ENCODE measurements at places on chromosomes 2 and 18. TPM values are rescaled to one million over a fixed set of nuclear protein-coding genes. Genes with fewer than 3 reads are reported as not detected.

DNA sequence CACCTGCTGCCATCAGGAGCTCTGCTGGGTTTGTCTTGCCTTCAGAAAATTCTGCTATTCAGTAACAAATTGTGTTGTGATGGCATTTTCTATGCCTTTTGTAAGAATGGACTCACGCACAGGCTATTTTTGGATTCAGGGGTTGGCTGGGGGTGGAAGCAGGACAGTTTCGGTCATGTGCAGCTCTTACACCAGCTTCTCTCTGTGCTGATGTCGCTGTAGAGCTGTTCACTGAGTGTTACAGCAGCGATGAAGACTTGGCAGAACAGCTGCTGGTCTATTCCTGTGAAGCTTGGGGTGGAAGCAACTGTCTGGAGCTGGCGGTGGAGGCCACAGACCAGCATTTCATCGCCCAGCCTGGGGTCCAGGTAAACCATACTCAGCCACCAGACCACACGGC is 49.2 kb downstream of the TRPM8 start:
- H3K4me1 ChIP-seq = peaks cover 1% of the 10 kb centered on the region
- H3K27me3 ChIP-seq = no peaks in the 10 kb centered on the region
- H3K36me3 ChIP-seq = no peaks in the 10 kb centered on the region

GRCh38 chr2:31254237-31255203 is 20.6 kb downstream of the EHD3 start:
- no peaks in the 10 kb centered on the region for H3K27me3 ChIP-seq
- no peak for DNase-seq
- H3K27ac ChIP-seq = no peak overlapping the region

The ITGB6 gene
- 7.0 TPM for total RNA-seq

DNA sequence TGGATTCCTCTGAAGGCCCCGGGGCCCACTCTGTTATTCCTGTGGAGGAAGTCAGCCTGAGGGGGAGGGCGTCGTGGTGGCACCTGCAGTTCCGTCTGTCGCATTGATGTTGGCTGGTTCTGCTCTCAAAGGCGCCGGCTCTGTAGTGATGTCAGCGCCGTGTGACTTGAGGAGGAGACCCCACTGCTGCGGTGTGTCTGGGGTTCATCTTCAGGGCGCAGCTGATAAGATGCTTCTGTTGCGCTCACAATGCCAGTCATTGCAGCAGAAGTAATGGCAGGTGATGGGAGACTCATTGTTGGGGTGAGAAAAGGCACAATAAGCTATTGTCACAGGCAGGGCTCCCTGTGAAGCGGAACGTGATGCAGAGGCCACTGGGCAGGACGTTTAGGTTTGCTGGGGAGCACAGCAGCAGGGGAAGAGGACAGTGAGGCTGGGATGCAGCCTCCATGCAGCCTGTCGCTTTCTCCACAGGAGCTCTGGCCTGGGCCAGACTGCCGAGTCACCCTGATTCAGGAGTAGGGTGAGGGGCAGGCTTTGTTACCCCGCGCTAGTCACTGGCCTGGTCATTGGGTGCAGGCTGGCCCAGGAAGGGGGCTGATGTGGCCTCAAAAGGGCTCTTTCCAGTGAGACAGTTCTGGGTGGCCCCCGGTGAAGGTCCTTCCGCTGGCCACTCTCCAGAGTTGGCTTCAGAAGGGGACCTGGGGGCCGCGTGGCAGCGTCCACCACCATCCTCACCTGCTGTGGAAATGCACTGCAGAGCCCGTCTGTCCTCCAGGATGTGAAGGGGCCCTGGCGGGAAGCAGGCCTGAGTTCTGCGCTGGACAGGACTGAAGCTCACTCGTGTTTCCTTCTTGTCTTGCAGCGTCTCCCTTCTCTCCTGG is 42.9 kb downstream of the SH3BP4 start:
- no peak for DNase-seq
- H3K4me1 ChIP-seq = peaks cover 54% of the 10 kb centered on the region
- H3K27me3 ChIP-seq = no peaks in the 10 kb centered on the region
- no peak overlapping the region for H3K4me3 ChIP-seq
- peak overlapping the region; percentile 89 for H3K27ac ChIP-seq

GRCh38 chr2:109399066-109399465 is 214.7 kb downstream of the SEPTIN10 start:
- no peak overlapping the region for H3K4me3 ChIP-seq
- H3K27me3 ChIP-seq = peaks cover 28% of the 10 kb centered on the region
- DNase-seq = no peak
- no peaks in the 10 kb centered on the region for H3K36me3 ChIP-seq
- no peak overlapping the region for H3K27ac ChIP-seq

GRCh38 chr18:3514312-3515216 is 64.6 kb downstream of the TGIF1 start:
- DNase-seq = no peak
- no peaks in the 10 kb centered on the region for H3K36me3 ChIP-seq
- peaks cover 1% of the 10 kb centered on the region for H3K4me1 ChIP-seq
- no peak overlapping the region for H3K4me3 ChIP-seq

The VWC2L gene
- total RNA-seq = not detected

- no peak overlapping the region for H3K27ac ChIP-seq
- no peak overlapping the region for H3K4me3 ChIP-seq
- DNase-seq = no peak
- peaks cover 5% of the 10 kb centered on the region for H3K4me1 ChIP-seq
- no peaks in the 10 kb centered on the region for H3K36me3 ChIP-seq
- H3K27me3 ChIP-seq = no peaks in the 10 kb centered on the region
These were observed 71.3 kb downstream of the CTIF start for GRCh38 chr18:48609820-48610815.

GRCh38 chr2:26941486-26941885 is 29.0 kb upstream of the MAPRE3 start:
- no peaks in the 10 kb centered on the region for H3K4me1 ChIP-seq
- H3K27me3 ChIP-seq = peaks cover 3% of the 10 kb centered on the region

- no peak overlapping the region for H3K27ac ChIP-seq
- no peaks in the 10 kb centered on the region for H3K36me3 ChIP-seq
- H3K27me3 ChIP-seq = peaks cover 13% of the 10 kb centered on the region
These were observed 154.8 kb downstream of the ZEB2 start for GRCh38 chr2:144364944-144365738.

- peaks cover 2% of the 10 kb centered on the region for H3K36me3 ChIP-seq
- H3K4me3 ChIP-seq = no peak overlapping the region
- no peak overlapping the region for H3K27ac ChIP-seq
- H3K4me1 ChIP-seq = peaks cover 3% of the 10 kb centered on the region
- DNase-seq = no peak
- H3K27me3 ChIP-seq = peaks cover 6% of the 10 kb centered on the region
These were observed 27.2 kb downstream of the TMEM177 start for GRCh38 chr2:119706221-119706620.

DNA sequence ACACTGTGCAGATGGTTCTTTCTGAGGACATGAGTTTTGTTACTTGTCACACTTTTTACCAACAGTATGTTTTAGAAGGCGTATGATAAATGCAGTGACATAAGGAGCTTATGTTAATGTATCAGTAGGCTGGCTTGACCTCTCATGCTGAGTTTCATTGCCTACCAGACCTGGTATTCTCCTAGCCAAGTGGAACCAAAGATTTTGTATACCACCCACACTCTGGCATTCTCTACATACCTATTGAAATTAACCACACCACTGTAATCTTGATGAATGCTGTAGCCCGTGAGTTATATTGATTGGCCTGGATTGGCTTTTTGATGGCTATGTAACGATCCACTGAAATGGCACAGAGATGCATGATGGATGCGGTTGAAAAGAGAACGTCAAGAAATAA is 11.4 kb downstream of the HTR2B start:
- H3K27ac ChIP-seq = no peak overlapping the region
- H3K4me3 ChIP-seq = no peak overlapping the region
- H3K27me3 ChIP-seq = no peaks in the 10 kb centered on the region
- H3K4me1 ChIP-seq = no peaks in the 10 kb centered on the region
- no peak for DNase-seq

The SCN9A gene
- total RNA-seq = 23.7 TPM

GRCh38 chr2:234842753-234843152 is 109.1 kb upstream of the SH3BP4 start:
- H3K27ac ChIP-seq = no peak overlapping the region
- no peak overlapping the region for H3K4me3 ChIP-seq
- H3K27me3 ChIP-seq = no peaks in the 10 kb centered on the region
- H3K36me3 ChIP-seq = no peaks in the 10 kb centered on the region

The SLC39A6 gene
- 80.1 TPM for total RNA-seq

GRCh38 chr2:200186002-200186401 is 120.5 kb upstream of the SPATS2L start:
- H3K4me1 ChIP-seq = peaks cover 16% of the 10 kb centered on the region
- no peak overlapping the region for H3K27ac ChIP-seq
- peaks cover 3% of the 10 kb centered on the region for H3K27me3 ChIP-seq
- no peaks in the 10 kb centered on the region for H3K36me3 ChIP-seq
- DNase-seq = no peak

- peaks cover 10% of the 10 kb centered on the region for H3K4me1 ChIP-seq
- H3K4me3 ChIP-seq = no peak overlapping the region
- H3K27ac ChIP-seq = peak overlapping the region; percentile 2
These were observed 383.2 kb upstream of the UBE2E3 start for GRCh38 chr2:180597179-180597578.

The SPP2 gene
- total RNA-seq = not detected

DNA sequence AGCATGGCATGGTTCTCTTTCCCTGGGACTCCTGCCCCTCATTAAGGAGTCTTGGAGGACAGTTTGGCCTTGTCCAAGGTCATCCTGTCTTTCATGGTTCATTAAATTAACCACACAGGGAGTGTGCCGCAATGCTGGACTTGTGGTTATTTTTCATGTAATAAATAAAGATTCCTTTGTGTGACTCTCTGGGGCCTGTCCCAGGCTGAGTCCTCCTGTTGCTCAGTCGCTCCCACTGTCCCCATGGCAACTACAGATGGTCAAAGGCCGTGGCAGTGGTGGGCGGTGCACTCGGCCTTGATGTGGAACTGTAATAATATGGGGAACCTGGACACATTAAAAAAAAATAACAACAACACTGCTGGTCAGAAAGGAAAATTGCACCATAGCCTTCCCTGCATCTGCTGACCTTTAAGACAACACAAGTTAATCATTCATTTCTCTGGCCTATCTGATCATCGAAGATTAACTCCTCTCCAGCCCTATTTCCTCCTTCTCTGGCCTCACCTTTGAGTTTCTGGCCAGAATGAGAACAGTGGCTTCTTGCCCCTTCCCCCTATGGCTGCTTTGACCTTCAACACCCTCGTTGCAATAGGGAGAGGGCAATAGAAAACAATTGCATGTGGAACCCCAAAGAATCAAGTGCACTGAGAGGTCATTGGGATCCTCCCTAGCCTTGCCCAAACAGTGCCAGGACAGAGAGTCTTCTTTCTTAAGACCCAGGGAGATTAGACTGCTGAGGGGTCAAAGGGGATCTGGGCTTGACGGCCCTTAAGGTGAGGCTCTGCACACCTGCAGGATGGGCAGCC is 44.7 kb downstream of the PSD4 start:
- DNase-seq = no peak
- no peak overlapping the region for H3K27ac ChIP-seq
- peaks cover 11% of the 10 kb centered on the region for H3K4me1 ChIP-seq
- H3K27me3 ChIP-seq = peaks cover 9% of the 10 kb centered on the region
- H3K36me3 ChIP-seq = no peaks in the 10 kb centered on the region

The CHRND gene
- total RNA-seq = not detected

GRCh38 chr2:70431716-70432347 is 121.8 kb downstream of the TGFA start:
- no peaks in the 10 kb centered on the region for H3K36me3 ChIP-seq
- no peak overlapping the region for H3K27ac ChIP-seq
- H3K4me3 ChIP-seq = no peak overlapping the region
- DNase-seq = no peak
- no peaks in the 10 kb centered on the region for H3K4me1 ChIP-seq

The METTL8 gene
- 26.9 TPM for total RNA-seq

The SLC39A10 gene
- 181 TPM for total RNA-seq

The B3GNT7 gene
- 6.5 TPM for total RNA-seq

The CCL20 gene
- not detected for total RNA-seq

The SLC23A3 gene
- 2.8 TPM for total RNA-seq

DNA sequence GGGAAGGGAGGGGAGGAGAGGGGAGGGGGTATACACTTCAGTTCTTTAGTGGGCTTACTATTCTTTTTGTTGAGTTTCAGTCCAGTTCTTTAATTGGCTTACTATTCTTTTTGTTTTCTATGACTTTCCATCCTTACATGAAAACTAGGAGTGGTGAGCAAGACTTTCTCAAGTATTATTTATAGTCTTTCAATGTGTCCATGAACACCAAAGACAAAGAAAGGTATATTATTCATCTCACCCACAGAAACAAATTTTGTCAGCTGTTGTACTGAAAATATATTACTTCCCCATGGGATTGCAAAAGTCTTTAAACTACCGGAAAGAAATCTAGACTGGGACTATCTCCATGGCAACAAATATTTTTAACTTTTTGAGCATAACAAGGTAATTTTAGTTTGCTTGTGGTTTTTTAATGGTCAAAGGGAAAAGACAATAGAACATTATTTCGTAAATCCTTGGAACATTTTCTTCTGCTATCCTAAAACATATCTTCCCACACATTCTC is 17.6 kb downstream of the ADAM17 start:
- no peak for DNase-seq
- peaks cover 8% of the 10 kb centered on the region for H3K36me3 ChIP-seq
- peaks cover 5% of the 10 kb centered on the region for H3K4me1 ChIP-seq
- H3K4me3 ChIP-seq = no peak overlapping the region
- H3K27ac ChIP-seq = no peak overlapping the region

The GCC2 gene
- total RNA-seq = 79.4 TPM

DNA sequence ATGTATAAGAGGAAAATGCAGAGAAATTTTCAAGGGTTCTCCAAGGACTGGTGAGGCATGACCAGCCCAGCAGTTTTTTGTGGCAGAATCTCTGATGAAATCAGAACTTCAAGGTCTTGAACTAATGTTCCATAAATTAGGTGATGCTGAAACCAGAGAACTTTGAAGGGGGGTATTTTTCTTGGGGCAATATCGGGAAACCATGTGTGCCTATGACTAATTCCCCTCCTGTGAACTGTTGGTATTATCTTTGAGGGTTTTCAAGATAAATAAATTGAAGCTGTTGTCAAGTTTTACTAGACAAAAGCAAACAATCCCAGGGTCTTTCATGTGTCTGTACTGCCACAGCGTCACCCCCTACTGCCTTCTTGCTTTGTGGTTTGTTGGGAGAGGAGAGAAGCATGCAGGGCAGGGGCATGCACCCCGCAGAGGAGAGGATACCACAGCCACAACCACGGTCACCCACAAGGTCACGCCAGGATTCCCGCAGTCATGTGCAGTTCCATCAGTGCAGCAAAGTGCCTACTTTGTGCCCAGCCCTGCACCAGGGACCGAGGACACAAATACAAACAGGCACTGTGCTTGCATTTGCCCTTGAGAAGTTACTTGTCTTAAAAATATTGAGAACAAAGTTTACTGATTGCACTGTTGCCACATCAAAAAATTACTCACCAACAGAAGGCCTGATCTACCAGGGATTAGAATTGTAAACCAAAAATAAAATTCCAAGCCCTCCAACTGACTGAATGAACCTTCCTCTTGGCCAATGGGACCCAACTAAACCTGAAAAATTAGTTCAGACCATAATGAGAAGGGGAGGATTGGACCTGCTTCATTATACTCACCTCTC is 413.3 kb upstream of the TRIB2 start:
- H3K36me3 ChIP-seq = no peaks in the 10 kb centered on the region
- no peak for DNase-seq
- H3K27me3 ChIP-seq = peaks cover 6% of the 10 kb centered on the region
- peak overlapping the region; percentile 9 for H3K27ac ChIP-seq
- peaks cover 25% of the 10 kb centered on the region for H3K4me1 ChIP-seq

The REG1A gene
- 0.51 TPM for total RNA-seq
